ENCODE measurements at places on chromosomes 1 and 21.

DNA sequence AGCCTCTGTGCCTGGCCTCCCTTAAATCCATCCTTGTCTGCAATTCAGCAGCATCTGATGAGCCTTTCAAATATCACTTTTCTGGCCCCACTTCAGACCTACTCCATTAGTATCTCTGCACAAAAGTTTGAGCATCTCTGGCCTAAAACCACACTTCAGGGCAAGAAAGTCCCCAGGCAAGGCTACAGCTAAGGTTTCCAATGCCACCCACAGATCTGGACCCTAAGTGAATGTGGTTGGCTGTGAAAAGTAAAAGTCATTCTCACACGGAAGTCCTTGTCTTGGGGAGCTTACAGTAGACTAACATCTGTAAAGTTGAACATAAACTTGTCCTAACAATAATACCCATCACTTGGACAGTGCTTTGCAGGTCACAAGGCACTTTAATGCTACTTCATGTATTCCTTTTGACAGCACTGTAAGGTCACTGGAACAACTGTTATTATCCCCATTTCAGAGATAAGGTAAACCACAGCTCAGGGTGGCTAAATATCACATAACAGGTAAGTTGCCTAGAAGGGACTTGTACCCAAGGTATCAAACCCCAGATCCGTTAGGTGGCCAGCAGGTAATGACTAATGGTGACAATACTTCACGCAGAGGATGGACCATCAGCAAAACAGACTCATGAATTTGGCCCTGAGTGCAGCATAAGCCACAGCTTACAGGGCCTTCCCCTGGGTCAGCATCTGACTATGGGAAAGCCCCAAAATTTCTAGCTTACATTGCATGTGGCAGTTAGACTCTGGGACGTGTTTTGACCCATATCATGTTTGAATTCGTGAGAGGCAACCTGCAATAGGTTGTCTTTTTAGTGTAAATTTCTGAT lies 356.0 kb downstream of the HHAT start:
- DNase-seq = no peak

- DNase-seq = no peak
These were observed 137.4 kb upstream of the COL6A1 start for GRCh38 chr21:45844181-45844580.

GRCh38 chr1:175826705-175827104 lies 83.3 kb upstream of the TNR start:
- DNase-seq = no peak

DNA sequence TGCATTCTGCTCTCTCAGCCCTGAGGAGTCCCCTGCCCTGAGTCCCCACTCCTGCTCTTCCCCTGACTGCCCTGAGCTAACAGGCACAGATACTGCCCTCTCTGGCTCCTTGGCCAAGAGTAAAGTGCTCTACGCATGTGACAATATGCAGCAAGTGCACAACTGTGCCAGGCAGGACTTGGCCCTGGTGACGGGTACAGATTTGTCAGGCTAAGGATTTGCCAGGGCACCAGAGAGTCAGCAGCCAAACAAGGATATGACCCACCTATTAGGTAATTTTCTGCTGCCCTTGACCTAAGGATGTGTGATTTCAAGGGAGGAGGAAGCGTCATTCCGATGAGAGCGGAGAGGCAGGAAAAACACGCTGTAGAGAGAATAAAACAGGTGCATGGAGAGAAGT lies 339.0 kb downstream of the PTPRU start:
- DNase-seq = no peak

- no peak for DNase-seq
These were observed 360.1 kb upstream of the PLXNA2 start for GRCh38 chr1:208604295-208604694.
